NCI-H460 (cell line): ENCODE measurements at places on chromosomes 3 and 15.

DNA sequence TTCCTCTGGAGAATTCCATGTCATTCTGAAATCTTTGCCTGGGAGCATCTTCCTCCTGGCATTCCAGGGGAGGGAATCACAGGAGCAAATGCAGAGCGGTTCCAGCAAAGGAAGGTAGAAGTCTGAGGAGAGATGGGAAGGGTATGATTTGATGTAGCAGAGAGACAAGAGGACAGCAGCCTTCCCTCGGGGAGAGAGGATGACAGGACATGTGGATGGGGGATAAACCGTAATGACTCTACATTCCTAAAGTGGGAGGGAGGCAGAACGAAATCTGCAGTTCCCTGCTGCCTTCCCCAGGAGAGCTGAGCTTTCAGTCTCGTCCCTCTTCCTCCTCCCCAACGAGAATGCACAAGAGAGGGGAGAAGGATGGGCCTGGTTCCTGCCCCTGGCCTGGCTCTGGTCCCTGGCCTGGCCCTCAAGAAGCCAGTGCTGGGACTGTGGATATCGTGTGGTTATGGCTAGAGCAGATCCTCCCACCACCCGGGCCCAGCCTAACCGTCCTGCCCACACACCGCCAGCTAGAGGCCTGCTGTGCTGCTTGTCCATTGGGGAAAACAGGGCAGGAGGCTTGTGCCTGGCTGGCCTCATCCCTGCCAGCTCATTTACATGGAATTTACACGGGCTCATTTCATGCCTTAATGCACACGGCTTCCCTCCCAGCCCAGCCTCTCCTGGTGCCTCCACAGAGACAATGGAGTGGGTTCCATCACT lies 26.6 kb downstream of the SEMA7A start:
- DNase-seq: no peak

GRCh38 chr3:188554404-188554803 lies 400.4 kb downstream of the LPP start:
- DNase-seq: no peak

DNA sequence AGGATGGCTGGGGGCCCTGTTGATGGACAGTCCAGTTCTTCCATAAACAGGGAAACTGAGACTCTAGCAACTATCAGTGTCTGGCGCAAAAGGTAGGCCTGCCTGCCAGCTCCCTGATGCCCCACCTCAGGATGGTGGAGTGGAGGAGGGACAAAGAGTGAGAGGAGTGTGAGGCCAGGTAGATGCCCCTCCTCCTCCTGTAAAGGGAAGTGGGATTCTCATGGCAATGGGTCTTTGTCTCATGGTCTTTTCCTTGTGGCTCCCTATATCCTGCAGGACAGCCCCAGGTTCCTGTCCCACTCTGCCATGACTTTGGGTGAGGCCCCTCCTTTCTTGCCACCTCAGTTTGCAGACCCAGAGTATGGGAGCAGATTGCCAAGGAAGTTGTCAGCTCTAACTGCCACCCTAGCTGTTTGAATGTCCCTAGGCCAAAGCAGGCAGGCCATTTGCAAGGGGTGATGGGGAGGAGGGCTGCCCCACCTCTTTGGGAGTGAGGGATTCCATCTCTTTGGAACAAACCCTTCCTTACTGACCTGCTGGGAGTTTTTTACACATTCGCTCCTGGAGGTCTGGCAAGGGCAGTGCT lies 2.8 kb upstream of the DNAH1 start:
- DNase-seq: no peak

GRCh38 chr3:38738630-38739395 lies 77.2 kb downstream of the SCN10A start:
- DNase-seq: peak; percentile 17

- DNase-seq: no peak
Measured at GRCh38 chr15:28246605-28247004, 75.4 kb downstream of the HERC2 start.

DNA sequence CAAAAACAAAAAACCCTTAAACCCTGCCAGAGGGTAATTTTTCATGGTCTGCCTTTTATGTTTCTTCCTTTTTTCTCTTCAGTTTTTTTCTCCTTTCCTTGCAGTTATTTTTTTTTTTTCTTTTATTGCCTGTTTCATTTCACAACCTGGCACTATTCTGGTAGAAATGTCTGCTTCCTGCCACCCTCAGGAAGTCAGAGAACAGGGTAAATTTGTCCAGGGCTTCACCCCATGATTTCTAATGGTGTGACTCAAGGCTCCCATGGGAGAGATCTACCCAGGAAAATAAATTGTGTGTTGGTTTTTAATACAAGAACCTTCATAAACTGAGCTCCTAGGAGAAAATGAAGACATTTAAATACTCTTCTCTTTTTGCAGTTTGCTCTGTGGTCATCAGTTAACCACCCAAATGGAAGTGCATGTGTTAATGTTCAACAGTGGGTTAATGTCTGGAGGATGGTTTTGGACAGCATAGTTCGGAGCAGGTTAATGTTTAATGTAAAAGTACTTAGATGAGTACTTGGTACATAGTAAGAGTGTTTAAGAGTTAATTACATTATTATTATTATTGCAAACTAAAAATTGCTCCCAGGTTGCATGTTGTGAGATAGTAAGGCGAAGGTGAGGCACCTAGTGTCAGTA lies 45.9 kb downstream of the CGNL1 start:
- DNase-seq: no peak

- DNase-seq: peak; percentile 46
Measured at GRCh38 chr3:58585005-58585786, 8.0 kb upstream of the FAM107A start.

GRCh38 chr3:39779511-39780230 lies 29.7 kb upstream of the MYRIP start:
- DNase-seq: no peak

DNA sequence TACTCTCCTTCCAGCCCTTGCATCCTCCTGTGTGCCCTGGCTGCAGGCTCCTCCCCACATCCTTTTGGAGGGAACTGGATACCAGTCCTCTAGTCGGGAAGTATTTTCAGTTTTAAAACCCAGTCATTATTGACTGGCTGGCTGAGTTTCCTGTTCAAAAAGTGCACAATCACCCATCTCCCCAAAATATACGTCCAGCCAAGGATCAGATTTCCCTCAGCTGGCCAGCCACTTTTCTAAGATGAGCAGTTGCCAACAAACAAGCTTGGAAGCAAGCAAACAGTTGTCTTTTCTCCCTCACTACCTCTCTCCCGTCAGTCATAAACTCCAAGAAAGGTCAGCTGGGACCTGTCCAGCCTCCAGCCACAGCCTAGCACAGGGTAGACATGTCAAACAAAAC lies 147.7 kb upstream of the GALNT15 start:
- no peak for DNase-seq
